ENCODE measurements at places on chromosomes 7 and 10.

- peak; percentile 5 for DNase-seq
Measured at GRCh38 chr7:32957326-32958045, at the start of gene FKBP9. FKBP9 (plus strand) TSS chr7:32957440; CDS start chr7:32957574, 134 bp downstream.

GRCh38 chr7:34734771-34735170, 76.8 kb downstream of the NPSR1 start:
- no peak for DNase-seq

GRCh38 chr10:7886056-7886455, 67.8 kb downstream of the TAF3 start:
- DNase-seq = no peak

- no peak for DNase-seq
Measured at GRCh38 chr7:100577103-100577502, 3.4 kb upstream of the SAP25 start.

- DNase-seq = no peak
Measured at GRCh38 chr7:35465791-35466336, 212.0 kb upstream of the TBX20 start.

GRCh38 chr7:12861070-12861469, 173.6 kb downstream of the ARL4A start:
- no peak for DNase-seq

DNA sequence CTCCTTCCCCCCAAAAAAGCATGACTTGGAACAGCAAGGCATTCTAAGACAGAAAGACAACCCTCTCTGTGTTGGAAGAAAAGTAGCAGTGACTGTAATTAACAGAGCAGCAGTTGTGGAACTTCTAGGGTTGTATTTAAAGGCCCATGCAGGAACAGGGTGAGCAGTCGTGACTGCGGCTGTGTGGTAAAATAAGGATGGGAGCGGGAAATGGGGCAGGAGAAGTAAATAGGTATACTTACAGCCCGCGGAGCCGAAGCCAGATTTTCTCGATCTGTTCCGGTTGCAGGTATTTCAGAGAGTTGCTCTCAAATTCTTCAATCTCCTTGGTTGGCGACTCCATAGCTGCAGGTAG, 179 bp downstream of the PDE1C start:
- DNase-seq = no peak

- no peak for DNase-seq
Measured at GRCh38 chr10:60777696-60778213, 523 bp upstream of the CDK1 start.

DNA sequence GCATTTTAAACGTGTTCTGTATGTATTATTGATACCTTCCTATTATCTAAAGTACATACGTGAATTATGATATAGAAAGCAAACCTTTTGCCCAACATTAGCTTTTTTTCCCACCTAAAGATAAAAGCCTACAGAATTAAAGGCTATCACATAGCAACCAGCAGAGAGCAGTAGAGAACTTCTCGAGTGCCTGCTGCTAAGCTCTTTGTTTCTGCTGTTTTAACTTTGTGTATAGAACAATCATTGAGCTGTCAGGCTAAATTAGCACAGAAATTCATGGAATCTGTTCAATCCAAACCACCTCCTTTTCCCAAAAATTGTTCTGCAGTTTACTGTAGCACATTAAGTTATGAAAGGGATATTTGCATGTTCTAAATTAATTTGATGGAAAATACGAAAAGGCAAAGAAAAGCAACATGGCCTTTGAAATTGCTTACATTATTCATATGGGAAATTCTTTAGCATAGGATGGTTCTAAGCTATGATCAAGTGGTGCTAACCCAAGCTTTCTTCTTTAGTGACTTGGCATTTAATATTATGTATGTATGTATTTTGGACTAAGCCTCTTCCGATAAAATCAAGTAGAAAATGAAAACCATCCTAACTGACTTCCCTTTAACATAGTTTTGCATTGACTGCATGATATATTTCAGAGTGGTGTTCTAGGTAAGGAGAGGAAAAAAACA, 1288.5 kb downstream of the GATA3 start:
- DNase-seq = no peak
